ENCODE measurements at places on chromosomes 13 and 19.
A peak's percentile ranks its signal among the peaks of the same experiment; 100 is the strongest.

DNA sequence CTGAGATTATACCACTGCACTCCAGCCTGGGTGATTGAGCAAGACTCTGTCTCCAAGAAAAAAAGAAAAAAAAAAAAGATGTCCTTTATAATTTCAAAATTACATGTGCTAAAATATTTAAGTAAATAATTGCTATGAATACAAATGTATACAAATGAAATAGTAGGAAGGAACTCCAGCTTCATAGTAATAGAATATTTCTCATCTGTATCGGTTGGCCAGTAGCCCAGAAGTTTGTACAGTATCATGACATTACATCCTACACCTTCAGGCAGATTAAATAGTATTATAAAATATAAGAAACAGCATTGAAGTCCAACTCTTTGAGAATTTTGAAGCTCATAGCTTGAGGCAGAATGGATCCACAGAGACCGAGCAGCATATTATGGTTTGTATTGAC, 36.5 kb upstream of the CLDN10 start:
- H3K4me3 ChIP-seq: no peak overlapping the region
- no peak for DNase-seq
- H3K4me1 ChIP-seq: no peaks in the 10 kb centered on the region
- H3K27ac ChIP-seq: no peak overlapping the region

DNA sequence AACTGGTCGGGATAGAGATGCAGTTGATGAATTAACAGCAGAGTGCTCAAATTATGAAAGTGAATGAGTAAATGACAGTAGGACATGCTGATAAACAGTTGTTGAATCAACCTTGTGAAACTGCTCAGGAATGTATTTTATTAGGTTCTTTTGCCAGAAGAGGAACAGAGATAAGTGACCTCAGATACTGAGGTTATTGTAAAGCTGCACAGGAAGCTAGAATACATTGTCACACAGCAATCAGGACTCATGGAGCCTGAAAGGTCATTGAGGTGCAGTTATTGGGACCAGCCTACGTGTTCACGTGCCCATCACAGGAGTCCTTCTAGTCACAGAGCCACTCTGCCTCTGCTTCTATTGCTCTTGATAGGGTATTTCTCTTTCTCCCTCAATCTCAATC, 47.5 kb upstream of the MED4 start:
- H3K36me3 ChIP-seq: no peaks in the 10 kb centered on the region
- no peak for DNase-seq
- H3K4me1 ChIP-seq: peaks cover 7% of the 10 kb centered on the region
- no peak overlapping the region for H3K27ac ChIP-seq
- H3K27me3 ChIP-seq: no peaks in the 10 kb centered on the region

GRCh38 chr13:25625414-25625813, 253.6 kb downstream of the ATP8A2 start:
- no peak overlapping the region for H3K27ac ChIP-seq
- H3K4me1 ChIP-seq: no peaks in the 10 kb centered on the region
- no peaks in the 10 kb centered on the region for H3K36me3 ChIP-seq
- H3K4me3 ChIP-seq: no peak overlapping the region
- no peak for DNase-seq

DNA sequence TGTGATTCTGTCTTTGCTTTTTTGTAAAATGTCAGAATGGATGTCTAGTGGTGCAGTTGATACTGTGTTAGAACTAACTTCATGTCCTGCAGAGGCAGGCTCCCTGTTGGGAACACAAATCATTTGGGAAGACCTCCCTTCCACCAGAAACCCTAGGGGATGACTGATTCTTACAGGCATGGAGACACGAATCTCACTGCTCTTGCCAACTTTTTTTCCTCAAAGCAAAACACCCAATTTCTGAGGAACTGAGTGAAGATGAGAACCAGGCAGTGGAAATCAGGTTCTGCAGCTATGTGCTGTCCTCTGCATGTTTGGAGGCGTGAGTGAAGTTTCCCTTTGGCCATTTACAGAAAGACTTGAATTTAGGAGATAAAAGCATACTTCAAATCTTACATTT, 87.5 kb upstream of the CSNK1A1L start:
- no peaks in the 10 kb centered on the region for H3K4me1 ChIP-seq
- no peaks in the 10 kb centered on the region for H3K36me3 ChIP-seq
- H3K27ac ChIP-seq: no peak overlapping the region
- H3K4me3 ChIP-seq: no peak overlapping the region

GRCh38 chr13:77176350-77176749, 149.4 kb upstream of the FBXL3 start:
- no peaks in the 10 kb centered on the region for H3K4me1 ChIP-seq
- no peak overlapping the region for H3K27ac ChIP-seq
- no peaks in the 10 kb centered on the region for H3K27me3 ChIP-seq
- no peak overlapping the region for H3K4me3 ChIP-seq
- H3K36me3 ChIP-seq: no peaks in the 10 kb centered on the region
- DNase-seq: no peak

GRCh38 chr13:20230913-20231838, 943 bp downstream of the GJB6 start:
- peaks cover 14% of the 10 kb centered on the region for H3K4me1 ChIP-seq
- H3K27me3 ChIP-seq: peaks cover 48% of the 10 kb centered on the region
- no peak overlapping the region for H3K4me3 ChIP-seq
- no peak overlapping the region for H3K27ac ChIP-seq

DNA sequence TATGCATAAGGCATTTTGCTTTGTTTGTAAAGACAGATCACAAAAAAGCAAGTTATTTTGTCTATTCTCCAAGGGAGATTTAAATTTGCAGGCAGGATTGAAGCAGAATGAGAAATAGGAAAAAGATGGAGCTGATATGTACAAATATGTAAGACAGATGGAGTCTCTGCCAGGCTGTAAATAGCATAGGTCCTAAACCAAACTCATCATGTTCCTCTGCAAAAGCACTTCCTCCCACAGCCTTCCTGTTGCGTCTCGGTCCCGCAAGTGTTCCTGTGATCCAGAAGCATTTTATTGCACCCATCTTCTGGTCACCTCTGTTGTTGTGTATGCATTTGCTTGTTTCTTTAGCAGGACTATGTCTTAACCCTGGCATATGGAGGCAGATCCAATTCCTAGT, 95.7 kb upstream of the CLDN10 start:
- no peak overlapping the region for H3K4me3 ChIP-seq
- no peaks in the 10 kb centered on the region for H3K36me3 ChIP-seq
- no peaks in the 10 kb centered on the region for H3K4me1 ChIP-seq
- H3K27me3 ChIP-seq: no peaks in the 10 kb centered on the region
- DNase-seq: no peak

DNA sequence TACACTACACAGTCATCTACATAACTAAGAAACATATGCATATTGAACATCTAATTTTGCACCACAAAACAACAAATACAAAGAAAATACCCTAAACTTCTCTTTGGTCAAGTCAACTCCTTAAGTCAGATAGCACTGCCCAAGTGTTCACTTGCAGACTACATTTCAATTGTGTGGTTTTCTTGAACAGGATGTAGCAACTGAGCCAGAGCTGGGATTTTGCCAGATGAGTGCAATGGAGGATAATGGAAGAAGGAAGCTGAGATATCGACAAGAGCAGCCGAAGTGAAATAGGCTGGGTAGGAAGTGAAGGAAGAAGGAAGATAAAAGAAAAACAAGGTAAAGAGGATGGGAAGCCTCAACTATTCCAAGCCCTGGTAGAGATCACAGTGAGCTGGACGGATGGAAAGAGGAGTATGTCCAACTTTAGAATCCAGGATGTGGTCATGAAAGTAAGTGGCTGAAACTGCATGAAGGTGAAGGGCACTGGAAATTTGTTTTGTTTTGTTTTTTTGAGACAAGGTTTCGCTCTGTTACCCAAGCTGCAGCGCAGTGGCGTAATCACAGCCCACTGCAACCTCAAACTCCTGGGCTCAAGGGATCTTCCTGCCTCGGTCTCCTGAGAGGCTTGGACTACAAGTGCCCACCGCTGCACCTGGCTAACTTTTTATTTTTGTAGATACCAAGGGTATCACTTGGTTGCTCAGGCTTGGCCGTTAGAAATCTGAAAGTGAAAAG, 15.0 kb downstream of the NUFIP1 start:
- H3K36me3 ChIP-seq: peaks cover 40% of the 10 kb centered on the region
- no peaks in the 10 kb centered on the region for H3K4me1 ChIP-seq
- H3K27ac ChIP-seq: no peak overlapping the region

DNA sequence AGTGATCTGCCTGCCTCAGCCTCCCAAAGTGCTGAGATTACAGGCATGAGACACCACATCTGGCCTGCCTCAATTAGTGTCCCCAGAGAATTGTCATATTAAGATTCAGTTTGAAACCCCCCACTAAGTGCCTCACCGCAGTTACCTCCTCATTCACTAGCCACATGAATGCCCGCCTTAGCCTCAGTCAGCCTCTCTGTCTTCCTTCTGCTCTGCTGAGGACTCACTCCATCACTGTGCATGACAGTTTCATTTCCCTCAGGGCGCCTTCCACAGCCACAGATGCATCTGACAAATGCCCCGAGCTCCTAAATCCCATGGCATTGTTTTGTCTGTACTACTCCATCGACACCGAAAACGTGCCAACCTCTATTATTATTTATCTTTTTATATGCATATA, 23.3 kb downstream of the MIPEP start:
- no peaks in the 10 kb centered on the region for H3K36me3 ChIP-seq
- DNase-seq: no peak
- H3K4me3 ChIP-seq: no peak overlapping the region

- no peaks in the 10 kb centered on the region for H3K27me3 ChIP-seq
- no peaks in the 10 kb centered on the region for H3K4me1 ChIP-seq
- H3K36me3 ChIP-seq: peaks cover 7% of the 10 kb centered on the region
Observed at GRCh38 chr13:36875961-36876360, 44.1 kb downstream of the SMAD9 start.

DNA sequence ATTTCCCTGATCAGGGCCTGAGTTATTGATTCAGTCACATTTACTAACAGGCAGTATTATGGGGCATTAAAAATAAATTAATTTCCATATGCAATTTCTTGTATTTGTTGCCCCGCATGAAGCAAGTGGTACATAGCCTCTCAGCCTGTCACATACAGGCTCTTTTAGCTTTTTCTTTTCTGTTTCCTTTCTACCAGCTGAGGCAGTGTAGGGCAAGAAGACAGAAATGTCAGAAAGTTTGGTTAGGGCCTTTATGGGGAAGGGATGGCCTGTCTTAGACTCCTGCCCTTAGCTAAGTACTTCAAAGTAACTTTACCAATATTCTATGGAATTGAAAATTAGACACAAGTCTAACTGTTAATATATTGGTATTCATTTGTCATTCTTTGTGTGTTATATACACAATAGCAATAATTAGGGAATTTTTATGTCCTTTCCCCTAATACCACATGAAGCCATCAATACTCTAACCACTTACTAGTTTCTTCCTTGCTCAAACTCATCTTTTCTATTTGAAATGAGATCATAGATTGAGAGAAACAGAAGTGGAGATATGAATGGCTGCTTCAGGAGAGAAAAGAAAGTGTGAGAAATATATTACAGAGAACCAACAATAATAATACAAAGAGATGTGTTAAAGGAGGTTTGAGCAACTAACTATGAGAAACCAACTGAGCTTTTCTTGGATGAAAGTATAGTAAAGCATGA, 669.6 kb downstream of the PCDH17 start:
- no peaks in the 10 kb centered on the region for H3K27me3 ChIP-seq
- H3K27ac ChIP-seq: no peak overlapping the region
- no peaks in the 10 kb centered on the region for H3K36me3 ChIP-seq
- no peak for DNase-seq
- no peaks in the 10 kb centered on the region for H3K4me1 ChIP-seq
- no peak overlapping the region for H3K4me3 ChIP-seq

DNA sequence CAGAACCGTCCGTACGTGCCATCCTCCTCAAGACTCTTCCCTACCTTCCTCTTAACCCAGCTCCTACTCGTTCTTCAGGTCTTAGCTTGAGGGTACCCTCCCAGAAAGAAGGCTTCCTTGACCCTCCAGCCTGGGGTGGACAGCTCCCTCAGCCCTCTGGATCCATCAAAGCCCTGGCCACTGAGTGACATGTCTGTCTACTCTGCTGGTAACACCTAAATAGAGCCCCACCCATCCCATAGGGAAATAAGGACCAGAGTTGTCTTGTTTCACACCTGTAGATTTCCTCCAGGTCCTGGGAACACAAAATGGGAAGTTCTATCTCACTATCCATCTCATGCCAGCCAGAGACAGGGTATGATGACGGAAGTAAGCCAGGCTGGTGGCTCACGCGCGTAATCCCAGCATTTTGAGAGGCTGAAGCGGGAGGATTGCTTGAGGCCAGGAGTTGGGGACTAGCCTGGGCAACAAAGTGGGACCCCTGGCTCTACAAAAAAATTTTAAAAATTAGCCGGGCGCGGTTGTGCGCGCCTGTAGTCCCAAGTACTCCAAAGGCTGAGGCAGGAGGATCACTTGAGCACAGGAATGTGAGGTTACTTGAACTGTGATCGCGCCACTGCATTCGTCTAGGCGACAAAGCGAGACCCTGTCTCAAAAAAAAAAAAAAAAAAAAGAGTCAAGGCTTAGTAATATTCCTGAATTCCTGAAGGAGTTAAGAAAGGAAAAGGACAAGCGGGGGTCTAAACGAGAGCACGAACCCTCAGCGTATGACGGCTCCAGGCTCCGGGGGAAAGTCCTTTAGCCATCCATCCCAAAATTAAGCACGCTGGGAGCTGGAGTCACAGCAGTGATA, 566 bp upstream of the CCDC97 start:
- peak overlapping the region; percentile 61 for H3K4me3 ChIP-seq
- H3K27ac ChIP-seq: peak overlapping the region; percentile 96
- no peaks in the 10 kb centered on the region for H3K27me3 ChIP-seq
- no peaks in the 10 kb centered on the region for H3K4me1 ChIP-seq
- peaks cover 32% of the 10 kb centered on the region for H3K36me3 ChIP-seq
- DNase-seq: no peak

- DNase-seq: peak; percentile 83
- H3K36me3 ChIP-seq: no peaks in the 10 kb centered on the region
Observed at GRCh38 chr19:44718441-44719261, 19.7 kb downstream of the CEACAM16 start.

GRCh38 chr13:41411522-41411921, 45.8 kb upstream of the RGCC start:
- H3K27me3 ChIP-seq: no peaks in the 10 kb centered on the region
- H3K4me1 ChIP-seq: no peaks in the 10 kb centered on the region
- no peak overlapping the region for H3K27ac ChIP-seq

DNA sequence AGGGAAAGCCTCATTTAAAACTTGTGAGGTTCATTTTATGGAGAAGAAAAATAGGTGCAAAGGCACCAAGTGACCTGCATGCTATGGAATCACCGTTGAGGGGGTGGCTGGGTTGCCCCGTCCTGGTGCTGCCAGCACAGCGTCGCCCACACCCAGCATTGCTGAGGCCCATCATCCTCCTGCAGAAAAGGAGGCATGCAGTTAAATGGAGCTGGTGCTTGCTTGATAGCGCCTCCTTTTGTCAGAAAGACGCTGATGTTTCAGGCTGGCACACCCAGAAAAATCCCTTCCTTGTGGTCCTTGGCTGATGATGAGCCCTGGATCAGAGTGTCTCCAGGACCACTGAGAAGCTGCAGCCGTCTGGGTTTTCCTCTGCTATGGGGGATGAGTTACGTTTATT, 36.9 kb downstream of the DHRS12 start:
- no peak overlapping the region for H3K4me3 ChIP-seq
- H3K27me3 ChIP-seq: no peaks in the 10 kb centered on the region
- H3K36me3 ChIP-seq: no peaks in the 10 kb centered on the region
- no peak for DNase-seq
- no peak overlapping the region for H3K27ac ChIP-seq

- H3K36me3 ChIP-seq: no peaks in the 10 kb centered on the region
- no peak overlapping the region for H3K27ac ChIP-seq
- H3K4me1 ChIP-seq: no peaks in the 10 kb centered on the region
- DNase-seq: no peak
- no peaks in the 10 kb centered on the region for H3K27me3 ChIP-seq
Observed at GRCh38 chr13:84393981-84394625, 511.8 kb upstream of the SLITRK1 start.

Measured in sigmoid colon (tissue), 7 donors.